ENCODE measurements at places on chromosomes 13 and 19. TPM values are rescaled to one million over a fixed set of nuclear protein-coding genes. Genes with fewer than 3 reads are reported as not detected.

PTPRH gene
- 31.2 TPM for total RNA-seq

- no peak for DNase-seq
These were observed 4.1 kb downstream of the C19orf33 start for GRCh38 chr19:38308006-38308766.

DNA sequence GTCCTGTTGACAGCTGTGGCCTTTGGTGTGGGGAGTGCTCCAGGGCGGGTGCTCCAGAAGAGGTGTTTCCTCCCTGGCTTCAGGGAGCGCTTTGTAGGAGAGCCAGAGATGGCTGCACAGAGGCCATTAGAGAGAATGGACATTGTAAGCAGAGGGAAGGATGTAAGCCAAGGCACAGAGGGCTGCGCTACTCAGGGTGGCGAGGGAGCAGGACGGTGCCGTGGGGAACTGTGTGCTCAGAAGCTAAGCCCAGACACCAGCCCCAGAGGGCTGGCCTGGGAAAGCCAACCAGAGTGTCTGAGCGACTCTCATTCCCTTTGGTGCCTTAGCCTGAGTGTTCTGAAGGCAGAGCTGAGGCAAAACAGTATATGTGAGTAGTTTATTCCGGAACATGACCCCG is 92.2 kb downstream of the TSHZ3 start:
- no peak for DNase-seq

DNA sequence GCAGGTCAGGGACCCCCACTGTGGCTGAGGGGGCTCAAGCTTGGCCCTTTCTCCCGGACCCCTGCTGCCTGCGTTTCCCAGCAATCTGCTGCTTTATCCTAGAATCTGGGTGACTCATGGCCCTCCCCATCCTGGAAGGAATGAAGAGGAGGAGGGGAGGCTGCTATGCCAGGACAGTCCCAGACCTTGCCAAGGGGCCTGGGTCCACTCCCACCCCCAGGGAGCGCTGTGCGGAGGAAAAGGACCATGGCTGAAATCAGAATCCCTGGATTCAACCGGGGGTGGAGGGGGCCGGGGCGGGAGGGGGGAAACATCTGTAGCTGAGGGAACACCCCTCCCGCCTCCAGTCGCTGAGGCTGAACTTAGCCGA is 20.5 kb downstream of the ZNF114 start:
- DNase-seq = no peak

GRCh38 chr13:98845742-98846141 is 93.3 kb upstream of the SLC15A1 start:
- DNase-seq = no peak

GRCh38 chr13:74226791-74227475 is 92.7 kb upstream of the KLF12 start:
- no peak for DNase-seq

Data from transverse colon (tissue), 4 donors.